ENCODE measurements at places on chromosomes 11 and 22.

- no peak for DNase-seq
Observed at GRCh38 chr11:6232899-6233298, 1.5 kb downstream of the FHIP1B start.

DNA sequence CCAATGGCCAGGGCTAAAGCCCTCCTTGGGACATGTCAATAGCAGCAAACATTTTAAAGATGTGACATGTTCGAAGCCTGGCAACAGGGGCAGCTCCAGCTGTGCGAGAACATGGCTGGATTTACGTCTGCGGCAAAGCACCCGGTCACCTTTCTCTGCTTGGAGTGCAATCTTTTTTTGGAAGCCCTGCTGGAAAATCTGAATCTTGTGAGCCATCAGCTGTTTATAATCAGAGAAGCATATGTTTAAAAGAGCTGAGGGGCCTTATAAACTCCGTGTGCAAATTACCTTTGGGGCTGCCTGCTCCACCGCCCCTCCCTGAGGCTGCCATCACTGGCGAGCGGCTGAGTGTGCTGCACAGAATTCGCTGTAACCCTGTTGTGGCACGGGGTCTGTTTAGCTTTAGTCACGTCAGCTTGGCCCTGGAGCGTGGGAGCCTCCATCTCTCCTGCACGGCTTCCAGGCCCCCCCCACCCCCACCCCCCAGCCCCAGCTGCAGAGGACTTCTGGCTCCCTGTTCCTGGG, 9.0 kb upstream of the KCNQ1OT1 start:
- DNase-seq, result no peak

- DNase-seq, result no peak
Observed at GRCh38 chr22:42171417-42171816, 40.8 kb upstream of the CYP2D6 start.

DNA sequence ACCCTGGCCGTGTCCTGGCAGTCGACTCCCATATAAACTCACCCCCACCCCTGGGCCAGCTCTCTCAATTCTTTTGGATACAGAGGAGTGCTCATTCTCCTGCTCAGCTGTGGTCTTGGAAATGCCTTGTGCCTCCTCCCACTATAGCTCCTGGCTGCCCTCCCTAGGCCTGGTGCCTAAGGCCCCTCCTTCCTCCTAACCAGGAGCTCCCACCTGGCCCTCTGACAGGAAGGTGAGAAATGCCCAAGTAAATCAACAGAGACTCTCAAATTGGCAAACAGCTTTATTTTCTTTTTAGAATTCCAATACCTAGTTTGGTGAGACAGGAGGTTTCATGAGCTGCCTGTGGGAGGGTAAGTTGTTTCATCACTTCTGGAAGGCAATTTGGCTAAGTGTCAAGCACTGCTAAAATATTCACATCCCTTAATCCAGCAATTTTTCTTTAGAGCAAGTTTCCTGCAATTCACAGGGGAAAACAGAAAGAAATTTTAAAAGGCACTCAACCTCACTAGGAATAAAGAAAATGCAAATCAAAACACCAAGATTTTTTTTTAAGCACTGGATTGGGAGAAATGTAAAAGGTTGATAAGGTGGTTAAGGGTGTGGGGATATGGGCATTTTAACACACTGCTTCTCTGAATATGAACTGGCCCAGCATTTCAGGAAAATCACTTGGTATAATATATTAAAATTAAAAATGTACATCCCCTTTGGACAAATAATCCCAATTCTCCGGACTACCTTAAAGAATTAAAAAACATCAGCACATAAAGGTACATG, 209.7 kb upstream of the ARHGAP20 start:
- DNase-seq, result no peak

DNA sequence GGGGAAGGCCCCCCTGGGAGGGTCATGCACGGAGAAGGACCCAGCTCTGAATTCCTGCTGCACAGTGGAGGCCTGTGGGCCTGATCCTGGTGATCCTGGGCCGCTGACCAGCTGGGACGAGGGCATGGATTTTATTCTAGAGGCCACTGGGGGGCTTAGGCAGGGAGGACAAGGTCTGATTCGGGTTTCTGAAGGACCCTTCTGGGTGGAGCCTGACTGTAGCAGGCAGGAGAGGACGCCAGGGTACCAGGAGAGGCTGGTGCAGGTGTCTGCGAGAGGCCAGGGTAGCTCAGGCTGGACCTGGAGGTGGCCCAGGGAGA, 31.3 kb downstream of the MPPED1 start:
- DNase-seq, result no peak

DNA sequence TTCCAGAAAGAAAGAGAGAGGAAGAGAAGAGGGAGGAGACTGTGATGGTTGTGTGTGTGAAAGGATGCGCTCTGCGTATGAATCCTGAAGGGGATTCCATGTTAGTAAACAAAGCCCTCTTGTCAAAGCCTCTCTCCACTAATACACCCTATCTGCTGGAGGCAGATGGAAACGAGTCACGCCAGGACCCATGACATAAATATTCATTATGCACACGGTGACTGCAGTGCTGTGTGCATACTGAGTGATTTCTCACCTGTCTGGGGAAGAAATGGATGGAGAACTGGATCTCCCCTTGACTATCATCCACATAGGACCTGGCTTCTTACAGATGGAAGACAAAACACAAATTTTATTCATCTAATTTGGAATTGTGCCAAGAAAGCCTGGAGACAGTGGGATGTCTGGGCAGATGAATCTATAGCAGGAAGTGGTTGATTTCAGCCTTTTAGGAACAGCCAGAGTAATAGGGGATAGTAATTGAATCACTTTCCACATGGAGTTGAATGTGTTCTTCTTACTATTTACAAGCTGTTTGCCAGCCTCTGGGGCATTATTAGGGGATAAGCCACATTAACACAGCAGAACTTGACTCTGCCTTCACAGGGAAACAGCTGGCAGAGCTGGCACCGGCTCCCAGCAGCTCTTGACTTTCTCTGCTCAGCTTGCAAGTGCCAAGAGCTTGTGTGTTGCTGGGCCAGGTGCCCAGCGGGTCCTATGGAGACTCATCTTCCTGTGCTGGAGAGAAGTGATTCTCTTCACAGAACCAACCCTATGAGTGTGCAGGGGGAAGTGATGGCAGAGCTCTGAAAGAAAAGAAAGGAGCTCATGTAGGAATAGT, 9.0 kb downstream of the MTNR1B start:
- DNase-seq, result no peak

DNA sequence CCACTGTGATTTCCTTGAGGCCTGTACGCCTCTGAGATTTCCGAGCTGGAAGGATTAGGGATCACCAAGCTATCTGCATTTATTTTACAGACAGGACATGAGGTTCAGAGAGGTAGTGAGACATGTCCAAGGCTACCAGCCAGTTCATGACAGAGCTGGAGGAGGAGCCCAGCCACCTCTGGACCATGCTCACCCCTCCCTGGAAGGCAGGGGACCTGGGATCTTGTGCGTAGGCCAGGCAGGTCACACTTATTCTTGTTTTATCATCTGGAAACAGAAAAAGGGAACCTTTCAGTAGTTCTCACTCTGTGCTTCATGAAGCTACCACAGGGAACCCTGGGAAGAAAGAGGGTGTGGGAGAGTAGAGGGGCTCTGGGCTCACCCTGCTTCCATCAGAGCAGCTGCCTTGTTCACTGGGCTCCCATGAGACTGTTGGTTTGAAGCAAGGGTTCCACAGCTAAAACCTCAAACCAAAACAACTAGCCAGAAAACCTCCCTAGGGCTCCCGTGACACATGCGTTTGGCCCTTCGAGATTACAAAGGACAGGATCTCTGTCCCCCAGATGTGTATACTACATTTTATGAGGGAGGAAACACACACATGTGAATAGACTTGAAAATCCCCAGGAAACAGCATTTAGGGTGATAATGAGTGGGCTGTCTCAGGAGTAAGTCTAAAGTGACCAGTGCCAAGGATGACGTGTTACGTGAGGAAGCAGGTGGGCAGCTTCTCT, 106.4 kb downstream of the DSCAML1 start:
- DNase-seq, result no peak

DNA sequence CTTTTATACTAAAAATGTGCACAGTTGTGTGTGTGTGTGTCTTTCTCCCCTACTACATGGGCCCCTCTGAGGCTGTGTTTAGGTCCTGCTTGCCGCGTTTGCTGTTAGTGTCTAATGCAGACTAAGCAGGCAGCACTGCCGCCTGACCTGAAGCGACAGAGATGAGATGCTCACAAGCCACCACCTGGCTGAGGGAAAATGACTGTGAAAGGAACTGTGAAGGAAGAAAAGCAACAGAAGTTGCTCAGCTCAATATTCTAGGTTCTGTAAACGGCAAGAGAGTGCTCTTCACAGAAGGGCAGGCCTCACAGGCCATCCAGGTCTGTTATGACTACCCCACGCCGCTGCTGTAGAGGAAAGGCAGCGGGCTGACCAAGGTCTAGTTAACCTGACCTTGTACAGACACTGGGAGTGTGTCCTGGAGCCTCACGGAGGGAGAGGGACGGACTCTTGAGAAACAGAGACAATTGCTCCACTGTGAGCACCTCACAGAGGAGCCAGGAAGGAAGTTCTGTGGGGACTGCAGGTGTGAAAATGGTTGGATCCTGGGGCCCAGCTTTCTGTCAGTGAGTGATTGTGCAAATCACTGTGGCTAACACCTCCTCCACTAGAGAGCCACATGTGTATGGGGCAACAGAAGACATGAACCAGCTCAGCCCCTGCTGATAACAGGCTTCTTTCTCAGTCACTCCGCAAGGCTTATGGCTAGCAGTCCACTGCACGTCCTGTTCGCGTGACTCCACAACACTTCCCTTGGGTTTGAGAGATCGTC, 31.3 kb upstream of the YPEL1 start:
- no peak for DNase-seq

DNA sequence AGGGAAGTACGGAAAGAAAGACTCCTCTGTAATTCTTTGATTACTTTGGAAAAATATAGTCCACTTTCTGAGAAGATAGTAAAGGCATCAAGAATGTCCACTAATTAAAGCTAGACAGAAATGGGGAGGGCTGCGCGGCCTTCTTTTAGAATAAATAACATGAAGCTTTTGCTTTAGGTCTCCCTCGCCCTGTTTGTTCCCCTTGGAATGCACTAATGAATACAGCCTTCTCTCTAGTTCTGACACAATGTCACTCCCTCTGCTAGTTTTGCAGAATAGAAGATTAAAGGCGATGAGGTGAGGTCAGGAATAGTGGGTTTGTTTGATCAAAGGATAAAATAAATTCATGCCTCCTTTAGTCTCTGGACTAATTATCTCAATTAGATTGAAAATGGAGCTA, 543.9 kb downstream of the OPCML start:
- no peak for DNase-seq

DNA sequence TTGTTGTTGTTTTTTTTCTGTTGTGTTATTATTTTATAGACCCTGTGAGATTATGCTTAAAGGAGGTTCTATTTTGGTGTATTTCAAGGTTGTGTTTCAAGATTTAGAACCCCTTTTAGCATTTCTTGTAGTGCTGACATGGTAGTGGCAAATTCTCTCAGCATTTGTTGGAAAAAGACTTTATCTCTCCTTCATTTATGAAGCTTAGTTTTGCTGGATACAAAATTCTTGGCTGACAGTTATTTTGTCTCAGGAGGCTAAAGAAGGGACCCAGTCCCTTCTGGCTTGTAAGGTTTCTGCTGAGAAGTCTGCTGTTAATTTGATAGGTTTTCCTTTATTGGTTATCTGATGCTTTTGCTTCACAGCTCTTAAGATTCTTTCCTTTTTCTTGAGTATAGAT, 40.7 kb upstream of the ARHGAP20 start:
- DNase-seq, result no peak

DNA sequence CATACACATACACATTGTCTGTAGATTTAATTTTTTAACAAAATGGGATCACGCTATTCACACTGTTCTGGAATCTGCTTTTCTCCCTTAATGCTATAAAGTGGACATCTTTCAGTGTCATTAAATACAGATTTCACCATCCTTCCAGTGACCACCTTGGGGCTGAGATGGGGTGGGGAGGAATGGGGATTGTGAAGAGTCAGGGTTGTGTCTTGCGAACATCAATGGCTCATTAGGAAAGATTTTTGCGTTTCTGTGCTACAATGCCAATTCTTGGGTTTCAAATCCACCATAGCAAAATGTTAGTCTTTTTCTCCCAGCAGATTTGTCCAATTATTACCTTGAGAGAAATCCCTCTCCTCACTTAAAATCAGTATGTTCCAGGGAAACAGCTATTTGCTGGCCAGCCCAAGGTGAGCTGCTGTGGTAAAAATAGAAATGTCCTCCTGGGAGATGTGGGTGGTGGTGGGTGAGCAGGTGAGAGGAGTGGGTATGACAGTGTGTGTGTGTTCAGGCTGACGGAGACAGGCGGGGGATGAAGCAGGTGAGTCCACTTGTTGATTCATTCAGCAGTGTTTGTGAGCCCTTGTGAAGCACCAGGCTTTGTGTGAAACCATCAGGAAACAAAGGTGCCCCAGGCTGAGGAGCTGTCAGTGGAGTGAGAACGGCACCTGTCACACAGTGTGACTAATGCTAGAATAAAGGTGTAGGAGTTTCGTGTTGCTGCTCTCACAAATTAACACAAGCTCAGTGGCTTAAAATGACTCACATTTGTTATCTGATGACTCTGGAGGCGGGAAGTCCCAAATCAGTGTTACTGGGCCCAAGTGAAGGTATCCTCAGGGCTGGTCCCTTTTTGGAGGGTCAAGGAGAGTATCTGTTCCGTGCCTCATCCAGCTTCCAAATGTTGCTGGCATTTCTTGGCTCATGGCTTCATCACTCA, 1.7 kb upstream of the CBX6 start:
- no peak for DNase-seq

DNA sequence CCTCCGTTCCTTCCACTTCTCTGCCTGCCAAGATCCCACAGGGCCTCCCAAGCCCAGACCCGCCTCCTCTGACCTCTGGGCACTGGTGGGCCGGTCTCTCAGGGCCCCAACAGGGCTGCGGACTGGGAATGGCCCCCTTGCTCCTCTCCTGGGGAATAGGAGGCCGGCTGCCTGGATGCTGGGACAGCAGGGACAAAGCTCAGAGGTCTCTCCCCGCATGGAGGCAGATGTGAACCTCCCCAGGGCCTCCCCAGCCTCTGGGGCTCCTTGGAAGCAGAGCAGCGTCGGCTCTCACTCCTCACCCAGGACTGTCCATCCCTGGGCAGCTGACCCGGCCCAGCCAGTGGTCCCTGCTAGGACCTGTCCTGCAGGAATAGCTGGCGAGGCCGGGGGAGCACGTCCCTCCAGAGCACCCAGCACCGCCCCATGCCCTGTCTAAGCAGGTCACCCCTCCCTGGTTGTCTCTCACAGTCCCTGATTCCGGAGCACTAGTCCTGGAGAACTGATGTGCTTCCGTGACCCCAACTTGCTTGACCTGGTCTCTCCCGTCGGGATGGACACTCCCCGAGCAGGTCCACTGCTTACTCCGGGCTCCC, 85.8 kb downstream of the RTL6 start:
- DNase-seq, result no peak

DNA sequence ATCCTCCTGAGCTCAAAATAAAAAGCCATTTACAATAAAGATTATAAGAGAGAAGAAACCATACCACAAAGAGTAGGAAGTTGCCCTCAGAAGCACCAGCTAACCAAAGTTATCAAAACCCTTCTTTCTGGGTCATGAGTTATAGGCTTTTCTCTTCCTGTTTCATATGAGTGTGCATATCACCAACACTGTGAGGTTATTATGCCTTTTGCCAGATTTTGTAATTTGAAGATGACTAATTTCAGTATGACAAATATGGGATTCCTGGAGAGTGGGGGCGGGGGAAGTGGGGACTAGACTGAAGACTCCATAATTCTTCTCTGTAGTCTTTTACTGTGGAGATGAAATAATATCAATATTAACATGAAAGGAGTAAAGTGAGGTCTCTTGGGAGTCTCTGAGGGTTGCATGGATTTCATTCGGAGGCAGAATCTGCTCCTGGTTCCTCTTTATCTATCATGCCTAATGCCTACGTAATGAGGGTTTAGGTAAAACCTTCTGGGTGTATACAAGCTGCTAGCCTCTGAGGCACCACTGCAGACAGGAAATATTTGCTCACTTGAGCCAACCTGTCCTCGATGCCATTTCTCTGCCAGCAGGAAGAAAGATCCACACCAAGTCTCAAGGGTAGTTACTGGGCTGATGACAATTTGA, 2.1 kb downstream of the LPXN start:
- no peak for DNase-seq

Measured in NT2/D1 (cell line).